GM12864 (cell line): ENCODE measurements at places on chromosomes 1 and 21.

GRCh38 chr1:193060115-193060403 lies 647 bp downstream of the RO60 start:
- no peak for DNase-seq

DNA sequence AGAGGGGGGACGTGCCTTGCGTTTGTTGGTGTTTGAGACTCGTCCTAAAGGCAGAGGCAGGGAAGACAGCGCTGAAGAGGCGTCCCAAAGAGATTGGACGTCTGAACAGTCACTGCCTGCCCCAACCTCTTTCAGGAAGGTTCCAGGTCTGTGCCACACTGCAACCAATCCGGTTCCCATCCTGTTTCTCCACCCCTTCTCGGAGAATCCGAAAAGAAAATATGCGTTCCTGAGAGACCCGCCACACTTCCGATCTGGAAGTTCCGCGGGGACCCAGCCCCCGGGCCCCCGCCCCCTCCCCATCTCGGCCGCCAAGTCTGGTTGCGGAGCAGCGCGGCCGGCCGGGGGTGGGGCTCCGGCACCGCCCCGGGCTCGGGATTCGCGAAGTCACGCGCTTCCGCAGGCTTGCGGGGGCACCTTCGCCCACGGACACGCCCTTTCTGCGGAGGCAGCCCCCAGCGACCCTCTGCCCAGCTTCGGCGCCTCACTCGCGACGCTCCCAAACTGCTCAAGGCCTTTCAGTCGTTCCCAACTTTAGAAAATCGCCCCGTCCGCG lies 124.5 kb upstream of the DPYD start:
- DNase-seq = no peak

GRCh38 chr1:70239940-70240339 lies 18.8 kb downstream of the SRSF11 start:
- DNase-seq = no peak

DNA sequence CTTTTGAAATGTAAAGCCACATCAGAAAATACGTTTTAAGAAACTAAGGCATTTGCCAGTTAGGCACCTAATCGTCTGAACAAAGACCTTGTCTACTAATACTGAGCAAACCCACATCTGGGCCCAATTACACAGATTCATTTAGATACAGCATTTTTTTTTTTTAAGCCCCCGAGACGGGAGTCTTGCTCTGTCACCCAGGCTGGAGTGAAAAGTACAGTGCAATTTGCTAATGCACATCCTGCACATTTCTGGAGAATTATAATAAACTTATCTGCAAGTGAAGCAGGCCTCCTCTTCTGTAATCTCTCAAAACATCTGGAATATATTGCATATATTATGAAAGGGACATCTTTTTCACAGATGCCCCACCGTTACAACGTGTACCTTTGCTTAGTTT lies 3.3 kb downstream of the RSRP1 start:
- DNase-seq = no peak

DNA sequence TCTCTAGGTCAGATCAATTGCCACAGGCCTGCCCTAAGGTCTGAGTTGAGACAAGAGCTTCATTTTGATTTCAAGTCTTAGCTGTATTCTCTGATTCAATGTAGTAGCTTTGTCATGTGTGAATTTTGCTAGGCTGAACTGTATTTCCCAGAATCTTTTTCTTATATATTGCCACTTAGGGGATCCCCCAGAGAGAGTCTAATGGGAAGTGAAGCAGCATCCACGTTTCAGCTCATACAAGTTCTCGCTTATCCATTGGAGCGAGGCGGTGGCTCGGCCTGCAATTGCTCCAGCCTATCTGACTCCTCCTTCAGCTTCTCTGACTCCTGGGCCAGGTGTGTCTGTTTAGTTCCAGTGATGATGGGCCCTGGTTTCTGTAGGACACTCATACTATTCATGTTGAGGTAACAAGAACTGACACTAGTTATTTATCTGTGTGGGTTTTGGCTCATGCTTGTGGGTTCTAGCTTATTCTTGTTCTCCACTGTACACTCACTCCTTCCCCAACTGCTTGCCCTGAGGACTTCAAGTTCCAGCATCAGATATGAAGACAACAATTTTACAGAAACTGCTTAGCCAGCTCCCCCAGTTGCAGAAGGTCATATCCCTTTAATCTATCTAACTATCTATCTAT lies 48.2 kb downstream of the TBX19 start:
- DNase-seq = no peak

DNA sequence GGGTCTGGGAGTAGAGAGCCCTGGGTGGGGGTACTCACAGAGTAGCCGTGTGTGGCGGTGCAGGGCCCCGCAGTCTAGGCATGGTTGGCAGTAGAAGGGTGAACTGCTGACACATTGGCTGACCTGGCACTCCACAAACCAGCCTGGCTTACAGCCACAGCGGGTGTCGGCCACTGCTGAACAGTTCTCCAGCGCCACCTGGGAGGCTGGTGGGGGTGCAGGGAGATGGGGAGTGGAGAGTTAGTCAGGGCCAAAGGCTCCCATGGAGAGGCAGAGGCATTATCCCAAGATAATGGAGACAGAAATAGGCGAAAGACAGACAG lies 1.5 kb downstream of the TNFRSF25 start:
- DNase-seq = no peak

DNA sequence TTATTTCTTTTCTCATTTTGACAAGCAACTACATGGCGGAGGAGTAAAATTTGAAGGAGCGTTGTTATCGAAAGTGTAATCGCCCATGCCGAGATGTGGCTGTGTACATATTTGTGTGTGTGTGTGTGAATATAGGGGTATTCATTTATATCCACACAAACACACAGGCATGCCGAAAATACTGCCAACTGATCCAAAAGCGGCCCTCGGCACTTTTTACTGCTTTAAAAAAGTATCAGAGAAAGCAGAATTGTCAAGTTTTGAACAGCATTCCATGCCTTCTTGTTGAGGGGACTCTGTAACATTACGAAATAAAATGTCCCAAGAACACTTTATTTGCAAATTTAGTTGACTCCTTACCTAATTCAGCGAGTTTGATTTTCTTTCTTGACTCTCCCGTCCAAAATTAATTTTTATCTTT lies 1.1 kb downstream of the PBX1 start:
- no peak for DNase-seq

- DNase-seq = no peak
Observed at GRCh38 chr1:87684713-87685205, 356.1 kb downstream of the LMO4 start.
